ENCODE measurements at places on chromosomes 1 and 21. TPM values are rescaled to one million over a fixed set of nuclear protein-coding genes. Genes with fewer than 3 reads are reported as not detected.
A peak's percentile ranks its signal among the peaks of the same experiment; 100 is the strongest.

- H3K27me3 ChIP-seq, result no peaks in the 10 kb centered on the region
- no peak for DNase-seq
- no peak overlapping the region for H3K4me3 ChIP-seq
- H3K36me3 ChIP-seq, result no peaks in the 10 kb centered on the region
Observed at GRCh38 chr1:209349363-209350308, 233.9 kb upstream of the CAMK1G start.

DNA sequence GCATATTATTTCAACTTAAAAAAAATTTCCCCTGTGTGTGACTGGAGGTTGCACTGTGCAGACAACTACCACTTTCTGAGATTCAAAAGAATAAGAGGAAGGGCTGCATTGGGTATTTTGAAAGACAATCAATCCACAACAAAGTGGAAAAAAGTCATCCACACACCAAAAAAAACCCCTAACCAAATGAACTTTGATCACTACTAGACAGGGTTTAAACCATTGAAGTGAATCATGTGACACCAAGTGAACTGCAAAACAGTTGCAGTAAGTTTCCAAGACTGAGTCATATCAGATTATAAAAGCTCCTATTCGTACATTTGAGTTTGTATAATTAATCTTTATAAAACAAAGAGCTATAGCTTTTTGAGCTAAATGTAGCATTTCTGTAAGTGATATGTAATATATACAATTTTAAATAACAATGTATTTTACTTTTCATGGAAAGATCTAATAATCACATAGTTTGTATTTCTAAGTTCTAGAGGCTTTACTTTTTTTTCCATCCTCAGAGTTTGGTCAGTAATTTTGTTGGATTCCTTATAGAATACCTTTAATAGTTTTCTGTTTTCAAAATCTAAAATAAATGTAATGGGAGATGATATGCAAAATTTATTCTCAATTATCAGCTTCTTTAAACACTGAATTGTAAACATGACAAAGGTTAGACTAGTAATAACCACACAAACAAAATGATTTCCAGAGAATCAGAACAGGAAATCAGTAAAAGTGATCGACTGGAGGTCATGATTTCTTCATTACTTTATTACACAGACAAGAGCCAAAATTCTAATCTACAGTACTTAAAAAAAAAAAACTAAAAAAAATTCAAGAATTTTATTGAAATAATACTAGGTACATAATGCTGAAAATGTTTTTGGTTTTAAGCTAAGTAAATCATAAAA lies 50.5 kb upstream of the GFI1 start:
- H3K4me1 ChIP-seq, result peaks cover 31% of the 10 kb centered on the region
- no peak overlapping the region for H3K27ac ChIP-seq
- no peak overlapping the region for H3K4me3 ChIP-seq

GRCh38 chr1:19305880-19306279 lies 6.1 kb downstream of the AKR7A2 start:
- H3K27ac ChIP-seq, result no peak overlapping the region
- no peaks in the 10 kb centered on the region for H3K27me3 ChIP-seq
- DNase-seq, result no peak
- peaks cover 20% of the 10 kb centered on the region for H3K36me3 ChIP-seq
- no peak overlapping the region for H3K4me3 ChIP-seq

DNA sequence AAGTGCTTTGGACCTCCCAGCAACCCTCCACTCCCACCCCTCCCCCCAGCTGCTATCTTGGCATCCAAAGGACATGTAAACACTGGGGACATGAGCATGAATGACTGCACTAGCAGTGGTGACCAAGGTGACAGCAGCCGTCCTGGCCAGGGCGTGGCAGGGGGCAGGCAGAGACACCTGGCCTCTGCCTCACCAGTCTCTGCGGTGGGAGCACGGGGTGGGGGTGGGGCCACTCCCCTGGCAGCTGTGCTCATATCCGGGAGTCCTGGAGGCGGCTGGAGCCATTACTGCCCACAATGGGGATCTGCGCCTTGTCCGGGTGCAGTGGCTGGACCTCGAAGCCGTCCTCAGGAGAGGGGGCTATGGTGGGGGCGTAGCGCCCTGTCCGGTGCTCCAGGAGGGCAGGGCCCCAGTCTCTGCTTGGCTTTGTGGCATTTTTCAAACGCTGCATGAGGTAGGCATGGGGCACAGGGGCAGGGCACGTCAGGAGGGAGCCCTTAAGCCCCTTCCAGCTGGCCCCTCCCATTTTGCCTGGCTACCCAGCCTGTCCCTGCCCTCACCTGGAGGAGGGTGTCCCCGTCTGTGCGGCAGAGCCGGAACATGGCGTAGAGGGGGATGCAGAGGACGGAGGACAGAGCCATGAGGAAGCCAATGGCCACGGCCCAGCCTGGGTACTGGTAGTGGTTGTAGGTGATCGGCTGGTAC lies 6.0 kb downstream of the CCDC24 start:
- no peak overlapping the region for H3K4me3 ChIP-seq
- H3K27me3 ChIP-seq, result no peaks in the 10 kb centered on the region
- DNase-seq, result no peak
- H3K4me1 ChIP-seq, result peaks cover under 1% of the 10 kb centered on the region

DNA sequence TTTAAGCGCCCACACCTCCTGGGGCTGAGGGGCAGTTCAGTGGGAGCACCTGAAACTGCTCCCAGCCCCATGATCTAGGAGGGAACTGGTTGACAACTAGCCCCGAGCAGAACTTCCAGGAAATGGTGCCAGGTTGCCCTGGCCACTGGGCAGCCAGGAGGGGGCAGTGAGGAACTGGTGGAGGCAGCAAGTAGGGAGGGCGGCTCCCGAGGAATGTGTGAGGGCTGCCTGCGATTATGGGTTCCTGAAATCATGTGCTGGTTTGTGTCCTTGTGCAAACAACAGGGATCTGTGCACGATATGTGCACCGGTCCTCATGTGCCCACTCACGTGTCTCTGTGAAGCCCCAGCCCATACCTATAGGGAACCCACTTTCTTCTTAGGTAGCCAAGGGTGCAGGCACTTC lies 9.9 kb downstream of the GPR3 start:
- peaks cover 4% of the 10 kb centered on the region for H3K4me1 ChIP-seq
- no peak overlapping the region for H3K4me3 ChIP-seq
- no peak overlapping the region for H3K27ac ChIP-seq
- H3K36me3 ChIP-seq, result no peaks in the 10 kb centered on the region
- no peaks in the 10 kb centered on the region for H3K27me3 ChIP-seq

DNA sequence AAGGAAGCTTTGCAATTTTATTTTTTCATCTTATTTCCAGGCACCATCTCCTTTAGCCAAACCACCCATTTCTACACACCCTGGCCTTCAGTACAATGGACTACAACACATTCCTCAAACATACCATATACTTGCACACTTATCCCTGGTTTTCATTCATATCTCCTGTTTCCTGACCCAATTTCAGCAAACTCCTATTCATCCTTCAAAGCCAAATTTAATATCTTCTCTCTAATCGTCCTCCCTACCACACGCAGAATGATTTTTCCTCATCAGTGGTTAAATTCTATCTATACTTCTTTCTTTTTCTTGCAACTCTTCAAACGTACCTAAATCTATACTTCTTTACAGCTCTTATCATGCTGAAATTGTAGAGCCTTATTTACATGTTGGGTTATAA lies 2.9 kb downstream of the DENND2C start:
- no peak overlapping the region for H3K27ac ChIP-seq
- DNase-seq, result no peak
- H3K4me1 ChIP-seq, result peaks cover 11% of the 10 kb centered on the region
- no peaks in the 10 kb centered on the region for H3K36me3 ChIP-seq
- no peak overlapping the region for H3K4me3 ChIP-seq
- H3K27me3 ChIP-seq, result peaks cover 2% of the 10 kb centered on the region

- no peaks in the 10 kb centered on the region for H3K4me1 ChIP-seq
- DNase-seq, result no peak
- no peaks in the 10 kb centered on the region for H3K27me3 ChIP-seq
- no peaks in the 10 kb centered on the region for H3K36me3 ChIP-seq
- H3K4me3 ChIP-seq, result no peak overlapping the region
Observed at GRCh38 chr1:83516369-83516768, 482.6 kb downstream of the TTLL7 start.

DNA sequence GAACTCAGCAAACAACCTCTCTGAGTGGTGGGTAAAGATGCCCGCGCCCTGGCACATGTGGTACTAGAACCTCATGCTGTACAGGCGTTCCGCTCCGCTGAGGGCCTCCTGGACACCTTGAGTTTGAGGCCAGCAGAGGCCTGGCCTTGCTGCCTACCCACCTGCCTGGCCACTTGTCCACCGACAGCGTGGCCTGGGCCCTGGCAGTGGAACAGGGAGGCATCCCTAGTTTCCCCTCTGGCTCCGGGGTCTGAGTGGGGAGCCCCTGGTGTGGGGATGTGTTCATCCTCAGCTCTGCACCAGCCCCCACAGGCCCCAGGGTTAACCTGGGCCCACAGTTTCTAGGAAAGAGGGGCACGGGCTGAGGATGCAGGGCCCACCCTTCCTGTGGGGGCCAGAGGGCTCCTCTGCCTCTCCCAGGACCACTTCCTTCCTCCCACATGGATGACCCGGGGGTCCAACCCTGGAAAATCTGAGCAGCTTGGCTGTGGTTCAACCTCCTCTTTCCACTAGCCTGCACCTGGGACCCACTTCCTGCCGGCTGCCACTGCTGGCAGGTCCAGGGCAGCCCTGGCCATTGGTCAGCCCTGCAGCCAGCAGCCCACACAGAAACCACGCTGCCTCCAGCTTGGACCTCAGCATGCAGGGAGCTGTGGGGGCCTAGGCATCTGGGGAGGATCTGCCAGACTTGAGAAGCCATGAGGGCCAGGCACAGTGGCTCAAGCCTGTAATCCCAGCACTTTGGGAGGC lies 53.3 kb upstream of the COL18A1 start:
- no peaks in the 10 kb centered on the region for H3K36me3 ChIP-seq
- peak; percentile 31 for DNase-seq
- H3K4me3 ChIP-seq, result no peak overlapping the region
- H3K27ac ChIP-seq, result no peak overlapping the region
- peaks cover under 1% of the 10 kb centered on the region for H3K4me1 ChIP-seq

DNA sequence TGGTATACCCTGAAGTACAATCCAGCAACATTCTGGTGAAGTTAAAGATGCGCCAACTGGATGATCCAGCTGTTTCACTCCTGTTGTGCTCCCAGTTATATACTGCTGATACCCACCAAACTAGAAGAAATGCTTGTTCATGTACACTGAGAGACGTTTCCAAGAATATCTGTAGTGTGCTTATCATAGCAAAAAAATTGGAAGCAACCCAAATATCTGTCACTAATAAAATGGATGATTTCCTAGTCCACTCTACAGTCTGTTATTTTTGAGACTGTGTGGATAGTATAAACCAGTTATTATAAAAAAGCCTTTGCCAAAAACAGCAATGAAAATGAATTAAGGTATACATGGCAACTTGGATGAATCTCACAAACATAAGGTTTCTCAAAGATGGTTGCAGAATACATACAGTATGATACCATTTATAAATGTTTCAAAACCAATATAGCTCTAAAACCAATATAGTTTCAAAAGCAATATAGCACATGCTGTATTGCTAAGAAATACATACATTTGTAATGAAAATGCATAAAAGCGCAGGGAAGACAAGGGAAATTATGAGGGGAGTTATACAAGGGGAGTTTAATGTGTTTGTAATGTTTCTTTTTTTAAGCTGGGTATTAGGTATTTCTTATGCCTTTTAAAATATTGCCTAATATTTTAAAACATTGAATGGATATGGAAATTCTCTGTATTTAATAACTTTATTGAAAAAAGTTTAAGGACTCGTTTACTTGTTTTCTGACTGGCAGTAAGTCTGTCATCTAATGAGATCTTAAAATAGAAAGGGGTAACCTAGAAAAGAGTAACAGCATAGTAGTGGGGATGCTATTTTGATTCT lies 36.5 kb downstream of the GPSM2 start:
- DNase-seq, result peak; percentile 91
- H3K4me3 ChIP-seq, result no peak overlapping the region
- no peak overlapping the region for H3K27ac ChIP-seq
- H3K27me3 ChIP-seq, result no peaks in the 10 kb centered on the region
- H3K36me3 ChIP-seq, result no peaks in the 10 kb centered on the region

GRCh38 chr1:2044510-2045319 lies 5.5 kb upstream of the PRKCZ start:
- H3K27ac ChIP-seq, result no peak overlapping the region
- no peaks in the 10 kb centered on the region for H3K4me1 ChIP-seq
- peak; percentile 45 for DNase-seq
- peaks cover 8% of the 10 kb centered on the region for H3K27me3 ChIP-seq

DNA sequence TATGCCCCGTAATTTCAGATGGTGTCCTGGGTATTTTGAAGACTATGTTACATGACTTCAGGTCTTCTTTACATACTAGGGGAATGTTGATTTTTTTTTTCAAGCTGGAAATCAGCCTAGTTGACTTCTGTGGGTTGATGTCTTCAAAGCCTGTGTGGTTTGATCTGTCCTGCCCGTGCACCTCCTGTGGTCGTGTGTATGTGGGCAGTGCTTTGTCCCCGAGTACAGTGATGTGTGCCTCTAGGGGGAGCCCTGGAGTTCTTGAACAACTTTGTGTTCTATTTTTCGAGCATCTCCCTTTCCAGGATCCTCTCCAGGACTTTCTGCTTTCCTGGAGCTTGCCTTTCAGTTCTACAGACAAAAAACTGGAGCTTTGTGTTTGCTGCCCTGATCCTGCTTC lies 28.9 kb downstream of the OBSCN start:
- H3K4me3 ChIP-seq, result no peak overlapping the region
- peak; percentile 62 for DNase-seq
- no peaks in the 10 kb centered on the region for H3K36me3 ChIP-seq
- no peak overlapping the region for H3K27ac ChIP-seq

DNA sequence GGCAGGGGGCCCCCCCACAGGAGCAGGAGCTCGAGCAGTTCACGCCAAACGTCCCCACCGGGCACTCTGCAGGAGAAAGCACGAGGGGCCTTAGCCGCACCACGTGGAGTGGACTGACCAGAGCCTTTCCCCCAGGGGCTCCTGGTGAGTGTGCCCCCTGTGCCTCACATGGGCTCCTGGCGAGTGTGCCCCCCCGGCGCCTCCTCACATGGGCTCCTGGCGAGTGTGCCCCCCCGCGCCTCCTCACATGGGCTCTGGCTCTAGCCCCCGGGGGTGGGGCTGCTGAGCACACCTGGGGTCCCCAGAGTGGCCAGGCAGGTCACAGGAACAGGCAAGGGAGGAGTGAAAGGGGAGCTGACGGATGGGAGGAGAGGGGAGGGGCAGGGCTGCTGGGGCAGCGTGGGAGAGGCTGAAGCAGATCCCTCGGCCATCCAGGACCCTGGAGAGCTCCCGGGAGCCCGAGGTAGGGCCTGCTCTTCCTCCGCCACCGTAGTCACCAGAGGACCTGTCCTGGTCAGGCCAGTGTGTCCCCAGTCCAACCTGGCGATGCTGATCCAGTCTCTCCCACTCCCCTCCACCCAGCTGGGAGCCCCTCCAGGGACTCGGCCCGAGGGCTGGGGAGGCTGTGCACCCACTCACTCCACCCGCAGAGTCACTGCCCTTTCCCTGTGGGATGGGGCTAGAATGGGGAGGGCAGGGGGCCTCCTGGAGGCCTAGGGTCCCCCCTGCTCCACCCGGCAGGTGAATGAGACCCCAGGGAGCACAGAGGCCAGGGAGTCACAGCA lies 47.6 kb downstream of the ARHGEF16 start:
- H3K4me1 ChIP-seq, result peaks cover 10% of the 10 kb centered on the region
- no peak overlapping the region for H3K27ac ChIP-seq
- no peaks in the 10 kb centered on the region for H3K27me3 ChIP-seq
- peak; percentile 52 for DNase-seq

Gene DNAJC11
- 30.2 TPM for polyA plus RNA-seq

Gene AGT
- polyA plus RNA-seq, result not detected

Gene CCDC27
- polyA plus RNA-seq, result not detected

Gene KLHDC9
- 2.6 TPM for polyA plus RNA-seq

Gene BATF3
- polyA plus RNA-seq, result 0.69 TPM

Gene HES5
- 0.07 TPM for polyA plus RNA-seq

Gene SPAG17
- not detected for polyA plus RNA-seq

Gene FCRL2
- not detected for polyA plus RNA-seq

Gene CYP4X1
- polyA plus RNA-seq, result 2.4 TPM
